KBM-7 (cell line): ENCODE measurements at places on chromosomes 13 and 19.

- DNase-seq, result no peak
Observed at GRCh38 chr13:44679597-44679996, 103.5 kb upstream of the TSC22D1 start.

GRCh38 chr13:66765559-66765958 lies 464.6 kb downstream of the PCDH9 start:
- no peak for DNase-seq

DNA sequence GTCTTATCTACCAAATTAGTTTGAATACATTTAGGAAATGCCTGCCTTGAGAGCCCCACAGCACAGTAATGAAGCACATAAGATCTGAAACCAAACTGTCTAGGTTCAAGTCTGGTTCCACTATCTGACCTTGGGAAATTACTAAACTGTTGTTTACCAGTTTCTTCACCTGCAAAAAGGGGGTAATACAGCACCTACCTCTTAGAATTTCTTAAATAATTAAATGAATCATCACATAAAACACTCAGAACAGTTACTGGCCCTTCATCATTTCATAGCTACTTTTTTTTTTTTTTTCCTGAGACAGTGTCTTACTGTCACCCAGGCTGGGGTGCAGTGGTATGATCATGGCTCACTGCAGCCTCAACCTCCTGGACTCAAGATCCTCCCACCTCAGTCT lies 59.6 kb downstream of the USP12 start:
- no peak for DNase-seq

DNA sequence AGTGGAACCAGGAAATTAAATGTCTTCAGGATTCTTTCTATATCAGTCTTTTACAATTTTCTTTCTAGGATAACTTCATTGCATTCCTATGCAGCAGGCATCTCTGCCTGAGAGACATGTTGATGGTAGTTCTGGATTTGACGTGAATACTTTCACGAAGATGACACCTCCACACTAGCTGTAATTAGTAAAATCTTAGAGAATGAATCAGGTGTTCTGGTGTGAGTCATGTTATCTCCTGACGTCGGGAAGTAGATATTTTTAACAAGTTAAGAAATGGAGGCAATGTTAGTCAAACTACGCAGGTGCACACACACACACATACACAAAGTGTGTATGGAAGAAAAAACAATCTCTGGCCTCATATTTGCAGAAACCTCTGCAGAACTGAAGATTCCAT lies 1661.3 kb upstream of the MIR17HG start:
- DNase-seq, result no peak

GRCh38 chr13:40069173-40070044 lies 413.9 kb downstream of the COG6 start:
- DNase-seq, result peak; percentile 75

- DNase-seq, result no peak
Observed at GRCh38 chr13:83214452-83214851, 667.8 kb downstream of the SLITRK1 start.

- no peak for DNase-seq
Observed at GRCh38 chr13:102814025-102814607, 15.2 kb downstream of the BIVM start.

- no peak for DNase-seq
Observed at GRCh38 chr19:47490031-47490430, 6.0 kb upstream of the KPTN start.

DNA sequence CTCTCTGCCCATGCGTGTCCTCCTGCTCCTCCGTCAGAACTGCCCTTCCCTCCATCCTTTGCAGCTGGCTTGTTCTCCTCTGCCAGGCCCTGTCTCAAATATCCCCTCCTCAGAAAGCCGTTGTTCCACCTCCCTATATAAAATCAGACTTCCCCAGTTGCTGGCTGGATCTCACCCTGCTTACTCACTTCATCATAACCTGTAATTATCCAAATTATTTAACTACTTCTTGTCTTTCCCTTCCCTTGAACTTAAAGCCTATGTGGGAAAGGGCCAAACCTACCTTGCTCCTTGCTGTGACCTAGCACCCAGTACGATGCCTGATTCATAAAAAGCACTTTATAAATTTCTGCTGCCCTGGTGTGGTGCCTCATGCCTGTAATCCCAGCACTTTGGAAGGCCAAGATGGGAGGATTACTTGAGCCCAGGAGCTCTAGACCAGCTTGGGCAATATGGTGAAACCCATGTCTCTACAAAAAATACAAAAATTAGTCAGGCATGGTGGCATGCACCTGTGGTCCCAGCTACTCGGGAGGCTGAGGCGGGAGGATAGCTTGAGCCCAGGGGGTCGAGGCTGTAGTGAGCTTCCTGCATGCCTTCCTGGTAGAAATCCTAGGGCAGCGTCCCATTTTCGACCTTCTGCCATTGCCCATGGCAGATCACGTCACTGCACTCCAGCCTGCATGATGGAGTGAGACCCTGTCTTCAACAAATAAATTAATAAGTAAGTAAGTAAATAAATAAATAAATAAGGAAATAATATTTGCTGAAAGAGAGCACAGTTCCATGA lies 39.5 kb upstream of the ZNF536 start:
- DNase-seq, result no peak

GRCh38 chr13:47519626-47520025 lies 481.4 kb downstream of the SUCLA2 start:
- DNase-seq, result peak; percentile 11

DNA sequence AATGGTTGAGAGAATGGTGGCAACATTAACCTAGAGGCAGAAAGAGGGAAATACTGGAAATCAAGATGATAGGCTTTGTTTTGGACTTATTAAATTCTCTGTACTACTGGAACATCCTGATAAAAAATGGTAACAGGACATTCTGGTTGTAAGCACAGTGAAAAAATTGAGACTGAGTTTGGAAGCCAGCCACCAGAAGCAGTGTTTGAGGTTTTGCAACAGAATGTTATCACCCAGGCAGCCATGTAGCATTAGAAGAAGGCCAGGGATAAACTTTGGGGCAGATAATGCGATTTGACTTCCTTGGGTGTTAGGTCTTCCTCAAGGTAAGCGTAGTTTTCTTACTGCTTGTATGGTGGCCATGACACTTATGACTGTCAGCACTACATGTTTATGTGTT lies 307.4 kb downstream of the ATP8A2 start:
- DNase-seq, result no peak

DNA sequence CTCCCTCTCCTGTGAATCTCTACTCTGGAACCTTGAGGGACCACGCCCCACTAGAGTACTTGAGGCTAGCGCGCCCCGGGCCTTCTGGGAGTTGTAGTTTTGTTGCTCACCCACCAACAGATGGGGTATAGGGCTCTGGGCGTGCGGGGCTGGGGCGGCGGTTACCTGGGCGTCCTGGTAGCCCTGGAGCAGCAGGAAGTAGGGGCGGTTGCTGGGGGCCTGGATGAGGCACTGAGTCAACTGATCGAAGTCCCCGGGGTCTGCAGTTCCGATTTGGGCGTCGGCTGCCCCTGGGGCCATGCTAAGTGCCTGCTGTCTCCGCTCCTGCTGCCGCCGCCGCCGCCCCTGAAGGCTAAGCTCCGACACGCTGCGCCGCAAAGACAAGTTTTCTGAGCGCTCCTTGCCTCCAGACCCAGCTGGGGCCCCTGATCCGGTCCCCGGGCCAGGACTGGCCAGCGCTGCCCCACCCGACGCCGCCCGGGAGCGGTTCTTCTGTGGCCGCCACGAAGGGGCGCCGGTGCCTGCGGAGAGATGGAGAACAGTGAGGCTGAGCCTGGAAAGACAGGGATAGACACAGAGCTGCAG lies 5.3 kb downstream of the RASIP1 start:
- DNase-seq, result no peak

- no peak for DNase-seq
Observed at GRCh38 chr13:20099319-20099718, 61.5 kb downstream of the GJA3 start.

DNA sequence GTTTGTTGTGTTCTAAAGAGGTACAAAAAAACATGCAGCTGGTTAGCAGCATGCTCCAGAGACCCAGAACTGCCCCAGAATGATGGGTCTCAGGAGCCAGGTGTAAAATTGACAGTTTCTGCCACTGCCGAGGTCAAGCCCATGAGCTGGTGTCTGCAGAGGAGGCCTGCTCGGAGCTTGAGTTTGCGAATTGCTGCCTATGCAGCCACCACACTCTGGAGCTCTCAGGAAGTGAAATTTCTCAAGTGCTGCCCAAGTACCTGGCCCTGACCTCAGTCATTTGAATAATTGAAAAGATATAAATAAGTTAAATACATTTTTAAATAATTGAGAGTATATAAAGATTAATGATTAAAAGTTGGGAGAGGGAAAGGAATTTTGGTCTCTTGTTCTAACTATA lies 66.4 kb downstream of the ZAR1L start:
- DNase-seq, result no peak

- DNase-seq, result no peak
Observed at GRCh38 chr13:66879988-66880387, 350.1 kb downstream of the PCDH9 start.

DNA sequence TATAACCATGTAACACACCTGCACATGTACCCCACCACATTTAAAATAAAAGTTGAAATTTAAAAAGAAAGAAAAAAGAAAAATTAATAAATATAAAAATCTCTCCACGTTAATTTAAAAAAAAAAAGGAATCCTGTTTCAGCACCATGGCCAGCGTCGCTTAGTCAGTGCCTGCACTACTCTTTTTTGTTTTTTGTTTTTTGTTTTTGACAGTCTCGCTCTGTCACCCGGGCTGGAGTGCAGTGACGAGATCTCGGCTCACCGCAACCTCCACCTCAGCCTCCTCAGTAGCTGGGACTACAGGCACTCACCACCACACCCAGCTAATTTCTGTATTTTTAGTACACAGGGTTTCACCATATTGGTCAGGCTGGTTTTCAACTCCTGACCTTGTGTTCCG lies 835.9 kb downstream of the UQCRFS1 start:
- DNase-seq, result peak; percentile 23

GRCh38 chr19:15562861-15563260 lies 52.2 kb upstream of the CYP4F8 start:
- DNase-seq, result peak; percentile 14

GRCh38 chr13:36154567-36155291 lies 23.5 kb upstream of the DCLK1 start:
- DNase-seq, result no peak

GRCh38 chr19:11014403-11014911 lies 53.6 kb downstream of the SMARCA4 start:
- no peak for DNase-seq

GRCh38 chr13:46382224-46382623 lies 4.8 kb downstream of the RUBCNL start:
- peak; percentile 73 for DNase-seq

GRCh38 chr13:52158629-52159158 lies 703 bp downstream of the NEK3 start:
- no peak for DNase-seq

DNA sequence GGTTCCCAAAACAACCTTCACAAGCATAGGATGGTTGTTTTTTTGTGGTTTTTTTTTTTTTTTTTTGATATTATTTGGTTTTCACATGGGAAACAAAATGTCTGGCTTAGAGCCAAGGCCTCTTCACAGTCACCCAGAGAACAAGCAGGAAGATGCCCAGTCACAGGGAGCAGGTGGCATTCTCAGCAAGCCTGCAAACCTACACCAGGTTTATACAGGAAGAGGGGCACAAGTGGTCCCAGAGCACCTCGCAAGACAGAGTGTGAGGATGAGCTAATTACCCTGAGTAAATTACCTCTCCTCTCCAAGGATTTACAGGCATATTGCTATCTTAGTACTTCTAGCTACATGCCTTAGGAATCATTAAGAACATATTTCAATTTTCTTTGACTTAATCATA lies 1375.6 kb downstream of the EFNB2 start:
- DNase-seq, result no peak

DNA sequence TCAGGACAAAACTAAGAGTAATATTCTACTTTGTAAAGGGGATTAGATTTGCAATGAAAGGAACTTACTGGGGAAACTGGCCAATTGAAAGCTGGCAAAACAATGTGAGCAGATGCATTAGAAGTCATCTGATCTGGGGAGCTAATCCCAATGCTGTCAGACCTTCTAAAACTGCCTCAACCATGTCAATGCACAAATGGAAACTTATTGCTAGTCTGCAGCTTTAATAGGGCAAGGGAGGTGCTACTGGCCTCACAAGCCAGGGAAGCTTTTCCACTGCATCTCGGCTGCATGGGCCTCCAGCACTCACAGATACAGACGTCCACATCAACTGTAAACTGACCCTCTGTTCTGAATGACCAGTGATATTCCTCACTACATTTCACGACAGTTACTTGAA lies 154.2 kb downstream of the LHFPL6 start:
- no peak for DNase-seq

- peak; percentile 19 for DNase-seq
Observed at GRCh38 chr13:91817250-91817649, 418.8 kb downstream of the GPC5 start.

- peak; percentile 49 for DNase-seq
Observed at GRCh38 chr19:40279761-40280607, 5.2 kb downstream of the AKT2 start.

GRCh38 chr13:36981156-36981743 lies 17.9 kb downstream of the ALG5 start:
- DNase-seq, result peak; percentile 51

- no peak for DNase-seq
Observed at GRCh38 chr19:15640294-15640903, at the start of gene CYP4F3. TSS of gene CYP4F3 (plus strand) at chr19:15640897. CDS start at chr19:15641416, 519 bp downstream.

DNA sequence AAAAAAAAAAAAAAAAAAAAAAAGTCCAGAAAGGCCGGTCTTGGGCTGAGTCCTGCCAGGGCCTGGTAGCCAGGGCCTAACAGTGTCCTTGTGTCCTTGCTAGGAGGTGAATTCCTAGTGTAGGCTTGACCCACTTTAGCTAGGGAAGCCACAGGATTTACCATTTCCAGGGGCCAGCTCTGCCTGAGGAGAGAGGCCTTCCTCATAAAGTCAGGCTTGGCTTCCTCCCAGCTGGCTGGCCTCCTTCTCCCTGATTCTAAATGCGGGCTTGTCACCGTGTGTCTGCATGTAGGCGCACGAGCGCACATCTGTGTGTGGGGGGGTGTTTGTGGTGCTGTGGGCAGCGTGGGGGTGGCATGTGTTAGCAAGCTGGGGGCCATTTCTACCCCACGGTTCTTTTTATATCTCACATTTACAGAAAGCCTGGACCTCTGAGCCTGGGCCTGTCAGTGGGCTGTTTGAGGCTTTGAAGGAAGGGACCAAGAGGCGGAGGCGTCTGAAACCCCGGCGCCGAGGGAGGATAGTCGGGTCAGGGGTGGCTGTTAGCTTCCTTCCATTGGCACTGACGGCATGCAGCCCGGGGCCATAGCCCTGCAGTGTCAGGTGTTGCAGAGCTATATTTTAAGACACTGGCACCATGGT lies 31.7 kb downstream of the IER2 start:
- DNase-seq, result peak; percentile 96

DNA sequence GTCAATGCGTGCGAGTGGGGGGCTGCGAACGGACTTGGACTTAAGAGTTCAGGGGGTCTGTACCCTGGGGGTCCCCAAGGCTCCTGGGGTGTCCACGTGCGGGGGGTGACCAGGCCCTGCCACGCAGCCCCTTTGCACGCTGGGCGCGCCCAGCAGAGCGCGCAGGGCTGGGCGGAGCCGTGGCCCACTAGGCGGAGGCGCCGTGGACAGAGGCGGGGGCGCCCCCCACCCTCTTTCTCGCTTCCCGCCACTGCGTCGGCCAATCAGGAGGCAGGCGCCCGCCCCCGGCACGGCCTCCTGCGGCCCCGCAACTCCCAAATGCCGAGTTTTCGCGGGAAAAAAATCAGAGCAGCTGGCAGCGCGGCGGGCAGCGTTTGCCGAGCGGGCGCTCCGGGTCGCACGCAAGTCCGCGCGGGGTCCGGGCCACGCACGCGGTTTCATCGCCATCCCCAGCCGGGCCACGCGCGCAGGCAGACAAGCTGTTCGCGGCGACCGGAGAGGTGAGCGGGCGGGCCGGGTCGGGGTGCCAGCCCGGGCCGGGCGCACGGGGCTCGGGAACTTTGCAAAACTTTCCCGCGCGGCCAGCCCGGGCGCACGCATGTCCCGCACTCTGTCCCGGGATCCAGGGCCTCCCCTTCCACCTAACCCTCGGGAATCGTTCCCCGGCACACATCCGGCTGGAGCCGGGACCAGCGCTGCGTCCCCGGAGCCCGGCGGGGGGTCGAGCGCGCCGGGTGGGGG lies at the start of gene UHRF1:
UHRF1 (plus strand) TSS at position 346 of the 741 bp plus-strand sequence. CDS start 1,385 bp downstream, outside the sequence.
- DNase-seq, result peak; percentile 65
